Heart right ventricle (tissue), 16 donors: ENCODE measurements at places on chromosomes 5 and 9.

DNA sequence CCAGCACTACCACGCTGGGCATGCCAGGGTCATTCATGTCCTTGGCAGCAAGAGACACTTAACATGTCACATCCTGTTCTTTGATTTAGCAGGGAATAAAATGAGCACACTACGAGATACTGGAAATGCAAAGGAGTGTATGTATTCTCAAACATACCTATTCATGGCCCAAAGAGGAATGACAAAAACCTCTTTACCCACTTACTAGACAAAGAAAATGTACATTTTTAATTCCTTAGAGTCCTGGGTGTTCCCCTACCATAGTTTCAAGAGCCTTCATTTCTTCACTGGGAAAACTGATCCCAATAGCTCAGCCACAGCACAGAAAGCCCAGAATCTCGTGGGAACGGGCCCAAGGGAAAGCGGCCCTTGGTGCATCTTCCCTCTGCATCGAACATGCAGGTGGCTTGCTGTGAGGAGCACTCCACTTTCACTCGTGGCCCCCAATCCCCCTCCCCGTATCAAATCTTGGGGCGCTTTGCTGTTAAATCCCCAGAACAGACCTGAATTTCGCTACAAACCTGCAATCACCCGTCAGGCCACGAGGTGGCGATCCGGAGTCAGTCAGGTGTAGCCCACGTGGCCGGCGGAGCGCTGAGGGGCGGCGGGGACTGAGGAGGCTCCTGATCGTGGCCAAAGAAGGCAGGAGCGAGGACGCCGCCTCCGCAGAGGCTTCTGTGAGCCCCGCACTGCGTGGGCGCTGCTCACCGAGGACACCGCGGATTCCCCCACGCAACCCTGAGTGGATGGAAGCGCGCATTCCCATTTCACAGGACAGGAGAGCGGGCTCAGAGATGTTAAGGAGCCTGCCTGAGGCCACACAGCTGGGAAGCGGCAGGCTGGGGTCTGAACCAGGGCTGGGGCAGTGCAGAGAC lies 91.4 kb downstream of the LMX1B start:
- peaks cover 63% of the 10 kb centered on the region for H3K27me3 ChIP-seq
- peaks cover 15% of the 10 kb centered on the region for H3K4me1 ChIP-seq
- peak; percentile 78 for DNase-seq
- H3K36me3 ChIP-seq: no peaks in the 10 kb centered on the region
- H3K27ac ChIP-seq: no peak overlapping the region

- no peak for DNase-seq
- H3K27me3 ChIP-seq: no peaks in the 10 kb centered on the region
- H3K4me1 ChIP-seq: no peaks in the 10 kb centered on the region
- no peaks in the 10 kb centered on the region for H3K36me3 ChIP-seq
- H3K4me3 ChIP-seq: no peak overlapping the region
- H3K27ac ChIP-seq: no peak overlapping the region
Measured at GRCh38 chr9:99778308-99778707, 43.4 kb upstream of the NR4A3 start.

DNA sequence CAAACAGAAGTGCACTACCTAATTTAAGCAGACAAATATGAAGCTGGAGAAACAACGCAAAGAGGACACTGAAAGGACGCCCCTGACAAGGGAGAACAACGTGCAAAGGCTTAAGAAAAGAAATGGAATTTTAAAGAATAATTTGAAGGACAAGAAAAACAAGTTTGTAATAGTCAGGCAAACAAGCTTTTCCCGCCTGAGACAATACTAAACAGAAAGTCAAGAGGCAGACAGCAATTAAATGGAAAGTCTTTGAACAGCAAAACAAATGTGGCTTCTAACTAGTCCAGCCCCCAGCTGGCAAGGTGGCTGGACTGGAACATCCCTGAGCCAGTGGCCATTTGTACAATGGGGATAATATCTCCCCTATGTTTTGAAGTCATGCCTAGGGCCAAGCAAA lies 63.3 kb downstream of the SIL1 start:
- H3K4me1 ChIP-seq: peaks cover 16% of the 10 kb centered on the region
- no peak overlapping the region for H3K27ac ChIP-seq
- no peak overlapping the region for H3K4me3 ChIP-seq
- DNase-seq: no peak
- H3K27me3 ChIP-seq: no peaks in the 10 kb centered on the region
- no peaks in the 10 kb centered on the region for H3K36me3 ChIP-seq

- no peaks in the 10 kb centered on the region for H3K36me3 ChIP-seq
- H3K27me3 ChIP-seq: peaks cover 24% of the 10 kb centered on the region
- H3K4me3 ChIP-seq: no peak overlapping the region
Measured at GRCh38 chr5:11902201-11902619, 2.0 kb downstream of the CTNND2 start.

GRCh38 chr5:66717455-66718373 lies 121.5 kb downstream of the MAST4 start:
- no peaks in the 10 kb centered on the region for H3K36me3 ChIP-seq
- H3K27ac ChIP-seq: peak overlapping the region; percentile 61
- H3K27me3 ChIP-seq: no peaks in the 10 kb centered on the region
- no peak overlapping the region for H3K4me3 ChIP-seq
- peaks cover 25% of the 10 kb centered on the region for H3K4me1 ChIP-seq
